ENCODE measurements at places on chromosomes 12 and 14.

GRCh38 chr14:92436115-92436776 is 77.3 kb upstream of the RIN3 start:
- DNase-seq: no peak

DNA sequence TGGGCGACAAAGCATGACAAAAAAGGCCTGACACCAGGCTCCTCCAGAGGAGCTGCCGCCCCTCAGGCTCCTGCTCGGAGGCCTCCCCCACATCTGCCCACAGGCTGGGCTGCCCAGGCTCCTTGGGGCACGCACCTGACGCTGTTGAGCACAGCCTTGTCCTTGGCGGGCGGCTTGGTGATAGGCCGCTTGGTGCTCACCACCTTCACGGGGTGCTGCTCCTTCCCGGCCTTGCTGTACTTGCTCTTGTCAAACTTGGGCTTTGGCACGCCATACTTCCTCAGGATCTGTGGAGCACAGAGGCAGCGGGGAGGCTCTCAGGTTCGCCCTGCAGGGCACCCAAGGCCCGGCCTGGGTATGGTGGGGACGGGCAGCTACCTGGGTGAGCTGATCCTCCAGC is 53.4 kb downstream of the TRAFD1 start:
- no peak for DNase-seq

- peak; percentile 22 for DNase-seq
These were observed 6.4 kb upstream of the TC2N start for GRCh38 chr14:91873471-91874415.

DNA sequence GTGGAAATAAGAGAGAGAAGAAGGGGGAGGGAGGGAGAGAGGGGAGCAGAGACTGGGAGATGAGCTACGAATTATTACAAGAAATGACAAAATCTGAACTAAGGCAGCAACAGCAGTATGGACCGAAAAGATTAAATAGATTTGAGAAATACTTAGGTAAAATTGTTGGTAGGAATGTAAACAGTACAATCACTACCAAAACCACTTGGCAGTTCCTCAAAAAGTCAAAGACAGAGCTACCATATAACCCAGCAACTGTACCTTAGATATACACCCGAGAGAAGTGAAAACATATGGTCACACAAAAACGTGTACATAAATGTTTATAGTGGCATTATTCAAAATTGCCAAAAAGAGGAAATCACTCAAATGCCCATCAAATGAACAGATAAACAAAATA is 14.1 kb downstream of the KRAS start:
- DNase-seq: no peak

DNA sequence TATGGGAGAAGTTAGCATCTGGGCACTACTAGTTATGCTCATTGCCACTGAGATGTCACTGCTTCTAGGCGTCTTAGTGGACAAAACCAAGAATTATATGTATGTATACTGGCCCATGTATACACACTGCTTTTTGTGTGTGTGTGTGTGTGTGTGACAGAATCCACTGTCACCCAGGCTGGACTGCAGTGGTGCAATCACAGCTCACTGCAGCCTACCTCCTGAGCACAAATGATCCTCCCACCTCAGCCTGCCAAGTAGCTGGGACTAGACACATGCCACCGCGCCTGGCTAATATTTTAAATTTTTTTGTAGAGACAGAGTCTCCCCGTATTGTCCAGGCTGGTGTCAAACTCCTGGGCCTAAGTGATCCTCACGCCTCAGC is 25.2 kb downstream of the LIMA1 start:
- DNase-seq: no peak

DNA sequence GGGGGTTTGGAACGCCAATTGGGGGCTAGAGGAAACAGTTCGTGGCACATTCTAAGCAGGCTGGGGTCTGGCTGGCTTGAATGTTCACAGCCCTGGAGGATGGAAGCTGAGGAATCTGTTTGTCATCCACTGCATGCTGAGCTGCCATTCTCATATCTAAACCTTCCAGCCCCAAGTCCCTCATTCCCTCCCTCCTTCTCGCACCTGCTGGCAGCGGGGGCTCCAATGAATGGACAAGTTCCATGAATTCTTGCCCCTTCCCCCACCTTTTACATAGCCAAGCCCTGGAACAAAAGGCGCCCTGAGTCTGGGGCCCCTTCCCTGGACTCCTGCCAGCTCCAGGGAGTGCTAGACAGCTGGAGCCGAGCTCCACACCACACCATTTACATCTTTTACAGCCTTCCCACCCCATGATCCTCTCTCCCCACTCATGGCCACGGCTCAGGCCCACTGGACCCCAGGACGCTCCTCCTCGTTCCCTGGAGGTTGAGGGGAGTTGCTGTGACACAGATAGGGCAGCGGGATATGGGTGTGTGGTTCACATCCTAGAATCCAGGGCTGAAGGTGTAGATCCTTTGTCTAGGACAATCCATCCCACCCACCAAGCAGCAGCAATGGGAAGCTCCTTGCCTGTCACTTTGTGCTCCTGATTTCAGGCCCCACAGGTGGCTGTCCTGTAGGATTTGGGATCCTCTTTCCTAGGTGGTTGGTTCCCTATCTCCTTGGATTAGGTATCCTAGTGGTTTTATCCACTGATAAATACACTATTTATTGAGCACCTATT is 21.7 kb upstream of the VRTN start:
- DNase-seq: no peak

DNA sequence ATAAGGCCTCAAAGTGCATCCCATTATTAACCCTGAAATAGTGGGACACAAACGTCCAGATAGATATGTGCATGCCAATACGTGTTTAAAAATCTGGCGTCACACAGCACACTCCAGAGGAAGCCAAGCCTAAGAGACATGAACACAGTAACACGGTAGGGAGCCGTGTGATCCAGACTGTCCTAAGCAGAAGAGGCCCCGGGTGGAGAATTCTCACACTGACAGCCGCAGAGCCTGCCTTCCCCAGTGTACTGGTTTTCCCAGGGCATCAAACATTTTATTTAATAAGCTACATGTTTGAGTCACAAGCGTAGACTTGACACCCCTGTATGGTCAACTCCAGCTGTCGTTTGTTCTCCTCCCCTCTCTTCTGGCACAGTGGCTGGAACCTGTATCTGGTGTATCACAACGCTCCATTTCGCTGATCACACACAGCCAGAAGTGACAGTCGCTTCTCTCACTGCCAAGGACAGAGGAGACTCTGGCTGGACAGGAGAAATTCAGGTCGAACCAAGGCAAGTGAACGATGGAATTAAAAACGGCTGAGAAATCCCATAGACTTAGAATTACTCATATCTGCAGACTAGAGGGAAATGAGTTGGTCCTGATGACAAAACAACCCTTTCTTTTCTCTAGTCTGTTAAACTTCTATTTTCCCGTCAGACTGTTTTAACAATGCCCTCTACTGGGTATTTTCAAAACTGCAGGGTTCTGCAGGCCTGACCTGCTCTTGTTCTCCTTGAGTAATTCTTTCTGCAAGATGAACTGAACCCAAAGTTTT is 359.9 kb downstream of the RGS6 start:
- no peak for DNase-seq

DNA sequence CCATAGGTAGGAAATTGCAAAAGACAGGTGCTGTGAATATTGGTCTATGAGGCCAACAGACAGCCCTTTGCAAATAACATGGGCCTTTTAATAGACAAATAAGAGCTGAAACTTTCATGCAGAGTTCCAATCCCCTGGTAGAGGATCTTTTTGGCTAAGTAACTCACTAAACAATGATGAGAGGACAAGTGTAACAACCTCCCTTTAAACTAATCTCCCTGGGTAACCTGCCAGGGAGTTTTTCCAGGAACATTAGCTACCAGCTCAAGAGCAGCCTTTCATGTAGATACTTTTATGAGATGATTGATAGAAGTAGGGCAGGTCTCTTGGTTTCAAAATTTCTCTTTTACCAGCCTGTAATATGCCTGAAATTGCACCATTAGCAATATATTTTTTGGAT is 13.8 kb upstream of the CACNA1C start:
- no peak for DNase-seq

GRCh38 chr12:48424644-48425043 is 47.7 kb upstream of the ANP32D start:
- DNase-seq: no peak

All from stimulated activated CD4-positive, alpha-beta T cell treated with anti-CD3 and anti-CD28 coated beads, TNF-alpha, amount 100 ng/mL, for 24 hours (primary cell).